ENCODE measurements at places on chromosomes 1 and 21. TPM values are rescaled to one million over a fixed set of nuclear protein-coding genes. Genes with fewer than 3 reads are reported as not detected.

- no peak for DNase-seq
These were observed 7.5 kb upstream of the TTC22 start for GRCh38 chr1:54808443-54809207.

Gene DNAI4
- 3.1 TPM for total RNA-seq

Gene ODR4
- 17.5 TPM for total RNA-seq

GRCh38 chr1:21700094-21700493 is 30.9 kb upstream of the RAP1GAP start:
- no peak for DNase-seq

DNA sequence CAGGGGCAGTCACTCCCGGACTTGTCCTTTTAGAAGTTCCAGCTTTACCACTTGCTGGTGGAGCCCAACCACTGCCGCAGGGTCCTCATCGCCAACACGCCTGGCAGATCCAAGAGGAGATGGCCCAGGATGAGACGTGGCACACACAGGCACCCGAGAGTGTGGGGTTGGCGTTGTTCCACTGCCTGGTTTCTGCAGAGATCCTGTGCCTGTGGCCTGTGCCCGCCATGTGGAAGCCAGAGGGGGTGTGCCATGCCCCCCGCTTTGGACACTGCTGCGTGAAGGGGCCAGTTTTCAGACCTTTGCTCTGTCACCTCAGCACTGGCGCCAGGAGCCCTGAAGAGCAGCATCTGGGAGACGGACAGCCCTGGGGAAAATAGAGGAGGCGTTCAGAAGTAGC is 10.8 kb downstream of the CD46 start:
- no peak for DNase-seq

Gene HIPK1
- total RNA-seq, result 74.4 TPM
